Left cardiac atrium (tissue), 4 donors: ENCODE measurements at places on chromosomes 6 and 20. TPM values are rescaled to one million over a fixed set of nuclear protein-coding genes. Genes with fewer than 3 reads are reported as not detected.

DNA sequence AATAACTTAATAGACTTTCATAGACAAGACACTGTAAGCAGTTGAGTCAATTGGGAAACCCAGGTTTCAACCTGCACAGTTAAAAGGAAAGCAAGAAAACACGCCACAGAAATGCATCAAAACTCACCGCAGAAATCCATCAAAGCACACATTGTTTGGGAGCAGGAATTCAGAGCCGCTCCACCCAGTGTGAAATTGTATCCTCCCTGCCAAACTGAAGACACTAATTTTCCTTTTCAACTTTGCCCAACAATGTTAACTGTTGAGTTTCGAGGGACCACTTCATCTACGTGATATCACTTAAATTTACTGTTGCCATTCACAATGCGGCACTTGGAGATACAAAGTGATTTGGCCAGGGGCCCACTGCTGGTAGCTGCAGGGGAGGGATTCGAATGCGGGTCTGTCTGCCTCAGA lies 92.7 kb downstream of the DACT2 start:
- no peak for DNase-seq

DNA sequence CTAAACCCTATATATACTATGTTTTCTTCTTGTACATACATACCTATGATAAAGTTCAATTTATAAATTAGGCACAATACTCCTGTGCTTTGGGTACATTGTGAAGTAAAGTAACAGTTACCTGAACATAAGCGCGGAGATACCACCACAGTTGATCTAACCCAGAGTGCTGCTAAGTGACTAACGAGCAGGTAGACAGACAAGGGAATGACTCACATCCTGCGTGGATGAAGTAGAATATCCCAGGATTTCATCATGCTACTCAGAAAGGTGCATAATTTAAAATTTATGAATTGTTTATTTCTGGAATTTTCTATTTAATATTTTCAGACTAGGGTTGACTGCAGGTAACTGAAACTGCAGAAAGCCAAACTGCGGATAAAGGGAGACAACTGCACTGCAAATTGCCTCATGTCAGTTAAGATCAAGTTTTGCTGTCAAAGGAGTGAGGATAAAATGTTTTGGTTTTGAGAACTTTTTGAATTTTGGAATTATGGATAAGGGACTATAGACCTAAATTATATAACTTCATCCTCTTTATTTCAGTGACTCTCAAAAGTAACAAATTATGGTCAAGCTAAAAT lies 14.4 kb downstream of the MKKS start:
- no peak for DNase-seq

GRCh38 chr20:51348876-51349275 lies 193.6 kb downstream of the NFATC2 start:
- DNase-seq: no peak

- no peak for DNase-seq
Observed at GRCh38 chr6:132089173-132089572, 138.0 kb upstream of the CCN2 start.

DNA sequence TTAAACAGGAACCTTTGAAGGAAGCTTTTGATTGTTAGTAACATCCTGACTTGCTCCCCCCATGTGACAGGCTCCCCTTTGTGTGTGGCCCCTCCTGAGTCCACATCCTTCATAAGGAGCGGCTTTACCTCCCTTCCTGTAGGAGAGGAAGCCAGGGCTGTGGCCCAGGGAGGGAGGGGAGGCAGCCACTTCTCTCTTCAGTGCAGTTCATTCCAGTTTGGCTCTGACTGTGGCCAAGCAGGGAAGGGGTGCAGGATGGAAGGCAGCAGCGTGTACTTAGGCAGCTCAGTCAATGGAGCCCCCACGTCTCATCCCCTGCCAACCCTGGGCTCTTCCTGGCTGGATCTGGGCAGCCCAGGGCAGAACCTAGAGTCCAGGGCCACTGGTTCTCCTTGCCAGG lies 295.2 kb downstream of the QKI start:
- DNase-seq: no peak

DNA sequence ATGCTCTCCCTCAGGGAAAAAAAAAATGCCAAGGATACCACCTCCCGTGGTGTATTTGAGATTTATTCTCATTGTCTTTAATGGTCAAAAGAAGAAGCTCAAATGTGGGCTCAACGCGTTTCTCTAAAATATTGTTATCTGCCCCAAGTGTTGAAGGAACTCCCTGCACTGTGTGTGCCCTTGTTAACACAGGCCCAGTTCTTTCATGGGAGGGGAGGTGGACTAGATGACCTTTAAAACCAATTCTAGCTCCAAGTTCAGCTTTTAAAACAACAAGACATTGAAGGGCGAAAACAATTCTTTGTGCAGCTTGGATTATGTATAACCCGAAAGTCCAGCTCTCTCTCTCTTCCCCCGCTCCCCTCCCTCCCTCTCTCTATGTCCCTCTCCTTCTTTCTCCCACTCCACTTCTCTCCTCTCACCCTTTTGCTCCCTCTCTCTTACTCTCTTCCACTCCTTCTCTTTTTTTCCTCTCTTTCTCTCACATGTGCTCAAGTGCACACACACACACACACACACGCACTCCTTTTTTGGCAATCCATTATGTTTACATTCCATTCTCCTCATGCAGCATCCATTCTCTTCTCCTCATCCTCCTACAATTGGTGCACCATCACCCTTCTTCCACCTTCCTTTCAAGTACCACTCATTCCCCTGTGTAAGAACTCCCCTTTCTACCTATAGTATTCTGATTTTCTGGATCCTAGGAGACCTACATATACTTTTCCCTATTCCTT lies 8.5 kb downstream of the HLA-DMB start:
- no peak for DNase-seq

ECT2L gene
- total RNA-seq: 0.62 TPM
